ENCODE measurements at places on chromosomes 5 and 9. TPM values are rescaled to one million over a fixed set of nuclear protein-coding genes. Genes with fewer than 3 reads are reported as not detected.

GRCh38 chr5:108661590-108662219 is 86.0 kb upstream of the FER start:
- no peak for DNase-seq

GRCh38 chr9:129464972-129465833 is 155.7 kb downstream of the C9orf50 start:
- peak; percentile 70 for DNase-seq

DNA sequence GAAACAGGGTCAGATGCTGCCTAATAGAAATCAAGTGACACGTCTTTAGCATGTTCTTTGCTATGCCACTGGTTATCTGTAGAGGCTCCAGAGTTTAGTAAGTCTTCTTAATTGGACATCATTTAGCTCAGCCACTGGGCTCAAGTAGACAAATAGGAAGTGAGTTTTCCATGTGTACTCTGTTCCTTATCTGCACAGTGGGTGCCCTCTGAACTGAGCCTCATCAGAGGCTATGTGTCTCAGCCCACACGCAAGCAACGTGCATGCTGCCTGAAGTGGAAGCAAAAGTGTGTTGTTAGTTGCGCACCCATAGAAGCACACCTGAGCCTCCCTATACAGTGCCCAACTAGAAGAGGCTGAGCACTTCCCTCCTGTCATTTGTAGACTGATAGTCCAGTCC is 134.7 kb downstream of the SEMA5A start:
- DNase-seq, result no peak

- no peak for DNase-seq
Measured at GRCh38 chr5:30928956-30929355, 264.5 kb upstream of the CDH6 start.

DNA sequence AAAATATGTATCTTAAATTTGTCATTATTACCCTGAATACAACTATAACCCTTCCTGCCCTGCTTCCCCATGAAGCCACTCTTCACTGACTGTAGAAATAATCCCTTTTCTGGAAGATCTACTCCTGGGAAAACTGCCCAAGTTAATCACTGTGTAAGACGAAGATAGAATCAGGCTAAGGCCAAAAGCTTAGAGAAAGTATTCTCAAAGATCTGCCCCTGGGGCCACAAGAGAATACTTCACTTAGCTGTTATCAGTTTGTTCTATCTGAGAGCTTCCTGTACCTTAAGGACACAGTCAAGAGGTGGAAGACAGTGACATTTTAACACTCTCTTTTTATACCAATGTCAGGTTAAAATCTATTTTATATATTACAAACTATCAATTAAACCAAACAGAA is 33.8 kb downstream of the RNF145 start:
- no peak for DNase-seq

DNA sequence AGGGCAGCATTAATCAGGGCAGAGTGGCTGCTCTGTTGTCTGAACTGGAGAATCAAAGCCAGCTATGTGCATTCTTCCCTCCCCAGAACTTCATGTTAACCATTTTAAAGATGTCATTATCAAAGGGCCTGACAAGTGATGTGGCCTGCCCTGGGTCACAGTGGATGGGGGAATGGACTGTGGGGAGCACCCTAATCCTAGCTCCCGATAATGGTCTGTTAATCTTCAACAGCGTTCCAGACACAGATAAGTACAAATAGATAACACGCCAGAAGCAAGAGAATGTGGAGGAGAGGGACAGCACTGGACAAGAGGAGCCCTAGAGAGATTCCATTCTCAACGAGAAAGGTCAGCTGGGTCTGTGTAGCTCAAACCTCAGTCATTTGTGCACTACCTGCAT is 77.5 kb downstream of the DPYSL3 start:
- no peak for DNase-seq

DNA sequence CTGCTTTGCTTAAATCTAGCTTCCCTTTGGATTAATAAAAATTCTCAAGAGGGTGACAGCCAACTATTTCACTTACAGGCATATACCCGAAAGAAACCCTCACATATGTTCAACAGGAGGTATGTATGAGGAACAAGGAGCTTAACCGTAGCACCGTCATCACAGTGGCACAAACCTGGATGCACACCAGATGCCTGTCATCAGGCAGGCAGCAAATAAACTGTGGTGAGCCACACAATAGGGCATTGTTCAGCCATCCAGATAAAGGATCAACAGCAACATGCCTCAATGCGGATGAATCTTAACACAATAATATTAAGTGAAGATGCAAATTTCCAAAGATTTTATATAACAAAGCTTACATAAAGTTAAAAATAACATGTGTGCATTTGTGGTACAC is 5.5 kb upstream of the TNFSF15 start:
- DNase-seq, result no peak

- DNase-seq, result no peak
Measured at GRCh38 chr9:112615584-112616266, 102.2 kb downstream of the INIP start.

DNA sequence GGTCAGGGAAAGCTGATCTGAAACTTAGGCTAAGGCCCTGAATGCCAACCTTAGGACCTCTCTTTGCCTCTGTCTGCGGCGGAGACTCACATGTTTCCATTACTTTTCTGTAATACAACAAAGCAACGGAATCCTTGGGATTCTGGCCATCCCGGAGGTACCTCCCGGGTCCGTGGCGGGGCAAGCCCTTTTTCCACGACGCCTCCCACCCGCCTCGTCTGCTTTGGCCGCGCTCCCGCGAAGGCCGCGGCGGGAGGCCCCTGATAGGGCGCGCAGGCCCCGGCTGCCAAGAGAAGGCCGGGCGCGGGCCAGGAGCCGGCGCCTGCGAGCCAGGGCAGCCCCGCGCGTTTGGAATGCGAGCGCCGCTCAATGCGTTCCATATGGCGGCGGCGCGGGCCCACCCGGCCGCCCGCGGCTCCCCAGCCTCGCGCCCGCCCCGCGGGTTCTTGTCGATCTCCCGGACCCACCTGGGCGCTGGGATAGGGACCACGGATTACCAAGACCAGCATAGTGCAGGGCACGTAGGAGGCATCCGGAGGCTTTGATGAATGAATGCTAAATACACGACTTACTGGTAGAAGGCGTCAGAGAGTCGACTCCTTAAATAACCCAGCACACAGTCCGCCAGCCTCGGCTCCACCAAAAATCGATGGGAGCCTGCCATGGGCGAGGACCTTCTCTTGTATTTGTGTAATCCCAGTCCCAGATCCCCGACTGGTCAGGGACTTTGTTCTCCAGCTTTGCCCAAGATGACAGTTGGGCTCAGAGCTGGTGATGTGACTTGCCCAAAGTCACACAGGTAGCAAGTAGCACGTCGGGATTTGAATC is 17.5 kb upstream of the PHF19 start:
- DNase-seq, result peak; percentile 79

GRCh38 chr9:91654527-91654926 is 230.9 kb upstream of the NFIL3 start:
- DNase-seq, result no peak

DNA sequence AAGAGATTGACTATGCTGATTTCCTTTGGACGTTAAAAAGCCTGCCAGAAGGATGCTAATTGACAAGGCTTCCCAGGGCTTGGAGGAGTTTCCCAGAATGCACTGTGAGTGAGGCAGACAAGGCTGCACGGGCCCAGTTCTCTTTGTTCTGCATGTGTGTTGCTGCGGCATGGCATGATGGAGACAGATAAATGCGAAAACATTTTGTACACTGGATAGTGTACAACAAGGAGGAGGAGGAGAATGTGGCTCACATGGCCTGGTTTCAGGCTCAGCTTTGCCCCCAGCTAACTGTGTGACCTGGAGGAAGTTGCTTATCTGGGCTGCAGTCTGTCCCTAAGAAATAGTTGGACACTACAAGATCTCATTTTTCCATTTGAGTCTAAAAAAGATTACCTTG is 135.5 kb upstream of the CPEB4 start:
- DNase-seq, result no peak

GRCh38 chr9:15299374-15299939 is 7.6 kb downstream of the TTC39B start:
- peak; percentile 65 for DNase-seq

DNA sequence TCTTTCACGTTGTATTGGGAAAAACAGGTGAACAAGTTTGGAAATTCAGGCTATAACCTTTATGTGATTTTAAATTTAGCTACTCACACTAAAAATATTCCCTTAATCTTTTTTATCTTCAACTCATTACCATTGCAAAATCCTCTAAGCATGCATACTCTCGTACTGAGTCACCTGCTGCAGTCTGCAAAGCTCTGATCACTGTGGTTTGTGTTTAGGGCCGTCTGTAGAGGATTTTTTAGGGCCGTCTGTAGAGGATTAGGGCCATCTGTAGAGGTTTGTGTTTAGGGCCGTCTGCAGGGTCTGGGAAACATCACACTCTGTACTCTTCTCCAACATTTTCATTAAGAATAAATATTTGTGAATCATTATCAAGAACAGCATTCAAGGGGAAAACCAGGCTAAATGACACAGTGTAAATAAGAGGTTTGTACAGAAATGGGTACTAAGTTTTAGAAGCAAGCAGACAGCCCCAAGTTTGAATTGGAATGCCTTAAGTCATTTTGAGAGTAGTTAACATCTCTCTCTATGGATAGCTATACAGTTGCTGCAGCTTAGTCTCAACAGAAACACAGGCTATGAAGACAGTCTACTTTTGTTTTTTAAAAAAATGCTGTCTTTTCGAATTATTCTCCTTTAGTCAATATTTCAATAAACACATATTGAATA is 155.0 kb upstream of the TSLP start:
- DNase-seq, result no peak

DNA sequence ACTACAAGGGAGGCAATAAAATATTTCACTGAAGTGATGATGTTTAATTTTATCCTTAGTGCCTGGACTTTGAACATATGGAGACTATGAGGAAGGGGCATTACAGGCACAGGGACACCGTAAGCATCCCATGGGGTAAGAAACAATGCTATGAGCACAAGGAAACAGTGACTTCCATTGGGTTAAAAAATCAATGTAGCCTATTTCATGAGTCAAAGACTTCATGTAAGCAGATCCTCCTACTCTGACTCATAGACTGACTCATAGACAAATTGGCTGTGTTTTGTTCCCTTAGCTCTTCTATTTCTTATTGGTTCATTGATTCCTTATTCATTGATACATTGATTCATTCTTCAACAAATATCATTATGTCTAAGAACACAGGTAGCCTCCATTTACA is 351.0 kb downstream of the PRELID2 start:
- DNase-seq, result no peak

GRCh38 chr9:96219900-96220257 is 82.1 kb downstream of the HSD17B3 start:
- DNase-seq, result no peak

DNA sequence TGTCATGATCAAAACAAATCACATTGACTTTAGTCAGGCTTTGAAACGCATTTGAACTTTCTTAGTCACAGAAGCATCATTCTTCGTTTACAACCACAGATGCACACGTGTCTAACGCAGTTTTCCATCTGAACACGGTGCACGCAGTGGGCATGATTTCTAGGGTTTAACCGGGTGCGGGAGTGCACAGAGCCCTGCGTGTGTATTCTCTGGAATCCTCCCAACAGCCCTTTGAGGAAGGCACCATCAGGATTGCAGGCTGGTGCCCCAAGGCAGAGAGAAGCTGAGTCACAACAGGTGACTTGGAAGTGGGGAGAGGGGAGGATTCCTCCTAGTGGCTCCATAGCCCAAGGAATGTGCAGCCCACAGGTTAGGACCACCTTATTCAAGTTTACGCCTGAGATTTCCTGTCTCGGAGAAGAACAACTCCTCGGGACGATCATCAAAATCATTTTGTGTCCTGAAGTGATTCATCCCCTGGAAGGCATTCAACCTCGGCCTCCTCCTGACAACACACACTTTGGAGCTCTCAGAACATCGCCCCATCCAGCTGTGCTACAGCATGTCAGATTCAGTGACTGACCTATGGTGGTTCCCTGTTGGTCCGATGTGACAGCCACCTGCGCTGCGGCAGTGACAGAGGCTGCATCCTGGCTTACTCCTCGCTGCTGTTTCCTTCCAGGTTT is 13.1 kb downstream of the ROPN1L start:
- DNase-seq, result no peak

DNA sequence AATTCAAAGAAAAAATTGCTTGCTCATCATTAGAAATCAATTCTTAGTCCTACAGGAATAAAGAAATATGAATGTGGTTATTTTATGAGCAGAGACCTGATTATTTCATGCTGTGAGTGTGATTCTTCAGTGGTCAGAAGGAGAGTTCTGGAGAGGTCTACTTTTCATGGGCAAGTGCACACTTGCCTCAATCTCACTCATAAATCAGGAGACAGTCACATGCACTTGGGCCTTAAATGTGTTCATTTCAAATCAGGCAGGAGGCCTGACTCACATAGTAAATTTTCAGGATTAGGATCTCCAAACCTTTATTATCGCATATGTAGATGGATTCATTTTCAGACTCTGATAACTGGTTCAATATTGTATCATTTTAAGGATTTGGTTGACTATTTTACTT is 323.2 kb upstream of the CCNH start:
- no peak for DNase-seq

GRCh38 chr5:7456206-7456605 is 60.3 kb downstream of the ADCY2 start:
- no peak for DNase-seq

- no peak for DNase-seq
Measured at GRCh38 chr5:5782402-5782801, 359.9 kb downstream of the ICE1 start.

- DNase-seq, result no peak
Measured at GRCh38 chr5:53031695-53032096, 42.5 kb downstream of the ITGA2 start.

Gene ZNF366
- 8.7 TPM for total RNA-seq

Gene TAS2R1
- not detected for total RNA-seq

Gene PCDHGA4
- total RNA-seq, result 7.8 TPM

Gene AGXT2
- not detected for total RNA-seq

Gene RNF180
- total RNA-seq, result 11.0 TPM

Gene FAT2
- total RNA-seq, result not detected

Gene C9orf153
- total RNA-seq, result not detected

Gene ENTREP1
- total RNA-seq, result 20.0 TPM

Gene MRPL41
- total RNA-seq, result 244 TPM

Gene PCYOX1L
- total RNA-seq, result 2.7 TPM

Gene ADRA1B
- total RNA-seq, result 2.7 TPM

Gene SLC34A1
- not detected for total RNA-seq

Gene HBEGF
- 20.2 TPM for total RNA-seq

Gene GALNT10
- total RNA-seq, result 15.5 TPM

Gene IL31RA
- total RNA-seq, result not detected

Gene GABRG2
- not detected for total RNA-seq

Gene RPL37
- 693 TPM for total RNA-seq

Gene MRPL36
- 62.3 TPM for total RNA-seq

Gene ACOT12
- total RNA-seq, result not detected

Gene GAS1
- 22.3 TPM for total RNA-seq

Gene MCTP1
- 8.5 TPM for total RNA-seq
